GF-D8 (cell line): ENCODE measurements at places on chromosomes 2 and 18.

- DNase-seq = no peak
Observed at GRCh38 chr18:37577051-37577611, 11.5 kb upstream of the CELF4 start.

GRCh38 chr2:3563521-3563976 lies 5.4 kb upstream of the RNASEH1 start:
- no peak for DNase-seq

GRCh38 chr2:215754546-215754945 lies 258.8 kb downstream of the MREG start:
- DNase-seq = no peak

DNA sequence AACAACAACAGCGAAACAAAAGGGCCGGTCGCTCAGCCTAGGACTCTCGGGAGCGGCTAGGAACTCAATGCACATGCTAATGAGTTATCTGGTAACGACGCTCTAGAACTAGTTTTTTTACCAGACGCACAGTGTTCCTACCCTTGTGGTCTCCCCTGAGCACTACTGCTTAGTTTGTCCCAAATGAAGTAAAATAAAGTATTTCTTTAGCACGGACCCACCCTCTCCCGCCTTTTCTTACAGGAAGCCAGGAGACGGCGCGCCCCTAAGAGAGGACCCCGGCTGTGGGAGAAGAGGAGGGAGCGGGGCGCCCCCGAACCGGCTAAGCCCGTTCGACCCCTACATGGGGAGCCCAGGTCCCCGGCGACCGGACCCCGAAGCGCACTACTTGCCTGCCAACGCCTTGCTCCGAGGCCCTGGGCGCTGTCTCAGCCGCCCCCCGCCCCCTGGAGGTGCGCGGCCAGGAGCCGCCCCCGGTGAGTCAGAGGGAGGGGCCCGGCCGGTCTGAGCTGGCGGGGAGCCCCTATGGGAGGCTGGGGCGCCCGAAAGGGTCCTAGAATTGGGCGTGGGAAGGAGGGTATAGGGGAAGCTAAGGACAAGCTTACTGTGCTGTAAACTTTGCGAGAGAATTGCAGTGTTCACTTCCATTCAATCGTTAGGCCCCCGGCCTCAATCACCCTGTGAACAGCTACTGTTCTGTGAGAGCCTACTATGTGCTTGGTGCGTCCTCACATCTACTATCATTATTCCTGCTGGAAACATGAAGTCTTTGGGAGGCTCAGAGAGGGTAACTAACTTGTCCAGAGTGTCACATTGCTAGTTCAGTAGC lies 3.6 kb upstream of the CAPG start:
- no peak for DNase-seq

GRCh38 chr2:202771741-202772460 lies 99.7 kb downstream of the ICA1L start:
- DNase-seq = no peak

DNA sequence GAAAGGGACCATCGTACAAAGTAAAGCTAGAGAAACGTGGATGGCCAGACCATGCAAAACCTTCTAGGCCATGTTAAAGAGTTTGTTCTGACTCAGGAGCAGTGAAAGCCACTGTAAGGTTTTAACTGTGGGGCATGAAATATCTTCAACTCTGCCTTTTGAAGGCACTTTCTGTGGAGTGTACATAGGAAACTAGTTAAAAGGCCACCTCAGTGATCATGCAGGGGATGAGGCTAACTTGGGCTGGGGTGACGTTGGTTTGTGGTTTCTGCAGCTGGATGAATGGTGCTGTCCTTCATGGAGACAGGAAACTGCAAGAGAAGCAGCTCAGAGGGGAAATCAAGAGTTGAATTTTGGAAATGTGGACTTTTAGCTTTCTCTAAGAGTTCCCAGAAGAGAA lies 190.7 kb downstream of the CDCA7 start:
- DNase-seq = peak; percentile 26

- no peak for DNase-seq
Observed at GRCh38 chr2:230472621-230473018, 56.6 kb downstream of the SP100 start.

DNA sequence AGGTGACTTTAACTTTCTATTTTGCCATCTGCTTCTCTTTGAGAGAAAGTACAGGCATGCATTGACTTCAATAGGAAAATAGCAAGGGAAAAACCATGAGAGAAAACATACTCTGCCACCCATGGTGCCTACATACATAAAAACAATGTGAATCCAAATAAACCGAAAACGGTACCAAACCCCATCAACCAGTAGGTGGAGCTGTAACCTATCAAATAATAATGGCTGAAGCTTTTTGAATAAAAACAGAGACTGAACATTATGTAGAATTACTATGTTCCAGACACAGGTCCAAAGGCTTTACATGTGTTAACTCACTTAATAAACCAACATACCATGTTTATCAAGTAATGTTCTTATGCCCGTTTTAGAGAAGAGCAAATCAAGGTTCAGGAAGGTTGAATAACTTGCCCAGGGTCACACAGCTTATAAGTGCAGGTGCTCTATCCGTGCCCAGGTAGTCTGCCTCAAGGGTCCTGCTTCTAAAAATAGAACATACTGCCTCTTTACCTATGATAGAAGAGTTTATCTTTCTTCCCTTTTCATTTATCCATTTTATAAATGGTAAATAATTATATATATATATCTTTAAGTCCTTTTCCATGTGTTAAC lies 293.9 kb upstream of the SYT4 start:
- no peak for DNase-seq

GRCh38 chr2:228917220-228917619 lies 353.9 kb downstream of the PID1 start:
- no peak for DNase-seq

- no peak for DNase-seq
Observed at GRCh38 chr2:121955872-121956271, 200.4 kb downstream of the TSN start.

GRCh38 chr2:69816923-69817542 lies 12.4 kb upstream of the GMCL1 start:
- peak; percentile 57 for DNase-seq

- DNase-seq = no peak
Observed at GRCh38 chr2:101230541-101231001, 22.1 kb upstream of the CNOT11 start.

GRCh38 chr18:12255626-12256026 lies 1.5 kb downstream of the CIDEA start:
- no peak for DNase-seq

GRCh38 chr2:20667151-20667530 lies 197 bp downstream of the GDF7 start:
- no peak for DNase-seq

DNA sequence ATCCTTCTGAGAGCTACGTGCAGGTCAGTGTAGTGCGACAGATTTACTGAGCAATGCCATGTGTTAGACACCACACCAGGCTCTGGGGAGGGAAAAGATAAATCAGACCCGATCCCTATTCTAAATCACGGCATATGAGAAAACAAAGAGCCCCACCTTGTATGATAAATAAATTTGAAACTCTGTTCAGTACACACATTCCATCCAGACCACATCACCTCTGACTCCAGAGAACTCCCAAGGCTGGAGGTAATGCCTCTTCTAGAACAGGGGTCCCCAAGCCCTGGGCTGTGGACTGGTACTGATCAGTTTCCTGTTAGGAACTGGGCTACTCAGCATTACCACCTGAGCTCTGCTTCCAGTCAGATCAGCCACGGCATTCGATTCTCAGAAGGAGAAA lies 77.3 kb downstream of the QPCT start:
- DNase-seq = no peak

GRCh38 chr18:55110436-55110835 lies 151.2 kb upstream of the CCDC68 start:
- DNase-seq = no peak

GRCh38 chr2:24262421-24262970 lies 87.6 kb downstream of the FAM228A start:
- no peak for DNase-seq

DNA sequence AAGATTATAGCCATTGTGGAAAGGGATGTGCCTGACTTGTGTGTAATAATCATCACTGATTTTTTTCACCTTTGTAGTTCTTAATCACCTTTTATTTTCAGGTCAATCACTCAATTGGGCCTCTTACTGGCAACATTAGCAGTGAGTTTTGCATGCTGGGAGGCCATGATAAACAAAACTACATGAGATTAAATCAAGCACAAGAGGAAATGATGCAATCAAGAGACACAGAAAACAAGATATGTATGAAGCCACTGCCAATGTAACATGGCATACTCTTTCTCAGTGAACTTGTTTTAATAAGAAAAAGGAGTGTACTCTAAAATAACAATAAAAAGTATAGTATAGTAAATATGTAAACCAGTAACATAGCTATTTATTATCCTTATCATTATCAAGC lies 69.9 kb upstream of the FSIP2 start:
- no peak for DNase-seq

DNA sequence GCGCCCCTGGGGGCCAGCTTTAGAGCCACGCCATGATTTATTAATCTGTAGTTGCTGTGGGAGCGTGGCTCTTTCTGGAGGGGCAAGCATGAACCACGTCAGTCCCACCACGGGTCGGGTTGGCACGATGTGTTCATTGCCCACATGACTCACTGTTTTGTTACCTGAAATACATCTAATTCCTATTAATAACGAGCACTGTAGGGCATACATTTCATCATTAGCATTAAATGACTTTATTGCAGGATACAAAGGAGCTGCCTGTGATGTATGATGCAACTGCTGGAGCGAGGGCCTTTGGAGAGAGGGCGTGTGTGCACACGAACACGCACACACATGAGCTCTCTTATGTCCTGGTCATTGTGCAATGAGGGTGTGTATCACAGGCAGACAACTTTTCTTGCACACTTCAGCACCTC lies 127.0 kb downstream of the INHBB start:
- DNase-seq = no peak

GRCh38 chr2:8416849-8417832 lies 264.7 kb upstream of the ID2 start:
- no peak for DNase-seq

GRCh38 chr2:206641226-206641625 lies 1.1 kb upstream of the FAM237A start:
- DNase-seq = no peak

GRCh38 chr18:59996370-59996966 lies 96.7 kb downstream of the PMAIP1 start:
- DNase-seq = no peak

DNA sequence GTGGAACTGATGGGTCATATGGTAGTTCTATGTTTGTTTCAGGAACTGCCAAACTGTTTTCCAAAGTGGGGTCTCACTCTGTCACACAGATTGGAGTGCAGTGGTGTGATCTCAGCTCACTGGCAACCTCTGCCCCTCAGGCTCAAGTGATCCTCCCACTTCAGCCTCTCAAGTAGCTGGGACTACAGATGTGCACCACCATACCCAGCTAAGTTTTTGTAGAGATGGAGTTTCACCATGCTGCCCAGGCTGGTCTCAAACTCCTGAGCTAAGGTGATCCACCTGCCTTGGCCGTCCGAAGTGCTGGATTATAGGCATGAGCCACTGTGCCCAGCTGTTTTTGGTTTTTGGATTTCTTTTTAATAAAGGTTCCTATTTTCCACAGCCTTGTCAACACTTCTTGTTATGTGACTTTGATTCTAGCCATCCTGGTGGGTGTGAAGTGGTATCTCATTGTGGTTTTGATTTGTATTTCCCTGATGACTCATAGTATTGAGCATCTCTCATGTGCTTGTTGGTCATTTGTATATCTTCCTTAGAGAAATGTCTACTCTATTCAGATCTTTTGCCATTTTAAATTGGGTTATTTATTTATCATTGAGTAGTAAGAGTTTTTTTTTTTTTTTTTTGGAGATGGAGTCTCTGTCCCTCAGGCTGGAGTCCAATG lies 22.8 kb downstream of the NPC1 start:
- no peak for DNase-seq

- peak; percentile 75 for DNase-seq
Observed at GRCh38 chr2:102138331-102138730, 4.2 kb upstream of the IL1R1 start.

DNA sequence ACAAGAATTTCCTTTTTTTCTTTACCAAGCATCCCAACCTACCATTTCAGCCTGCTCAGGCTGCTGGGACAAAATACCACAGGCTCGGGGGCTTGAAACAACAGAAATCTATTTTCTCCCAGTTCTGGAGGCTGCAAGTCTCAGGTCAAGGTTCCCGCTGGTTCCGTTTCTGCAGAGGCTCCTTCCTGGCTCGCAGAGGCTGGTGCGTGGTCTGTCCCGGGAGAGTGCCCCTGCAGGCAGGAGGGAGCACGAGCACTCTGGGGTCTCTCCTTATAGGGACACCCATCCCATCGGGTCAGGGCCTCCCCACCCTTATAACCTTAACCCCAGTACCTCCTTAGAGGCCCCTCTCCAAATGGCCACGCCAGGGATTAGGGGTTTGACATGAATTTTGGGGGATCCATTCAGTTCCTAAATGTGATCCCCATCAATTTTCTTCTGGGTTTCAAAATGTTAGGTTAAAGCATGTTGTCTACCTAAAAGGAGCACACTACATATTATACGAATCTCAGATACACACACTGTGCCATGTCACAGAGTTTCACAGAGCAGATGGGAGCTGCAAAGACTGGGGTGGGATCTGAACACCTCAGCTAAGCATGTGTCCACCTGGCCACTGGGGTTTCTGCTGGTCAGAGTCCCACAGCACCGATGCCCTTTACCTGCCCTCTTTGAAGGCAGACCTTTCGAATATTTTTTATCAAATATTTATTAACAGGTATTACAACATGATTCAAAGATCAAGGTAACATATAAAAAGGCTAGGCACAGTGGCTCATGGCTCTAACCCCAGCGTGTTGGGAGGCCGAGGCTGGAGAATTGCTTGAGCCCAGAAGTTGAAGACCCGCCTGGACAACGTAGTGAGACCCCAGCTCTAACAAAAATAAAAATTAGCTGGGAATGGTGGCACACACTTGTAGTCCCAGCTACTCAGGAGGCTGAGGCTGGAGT lies 17.6 kb upstream of the ADI1 start:
- DNase-seq = no peak

DNA sequence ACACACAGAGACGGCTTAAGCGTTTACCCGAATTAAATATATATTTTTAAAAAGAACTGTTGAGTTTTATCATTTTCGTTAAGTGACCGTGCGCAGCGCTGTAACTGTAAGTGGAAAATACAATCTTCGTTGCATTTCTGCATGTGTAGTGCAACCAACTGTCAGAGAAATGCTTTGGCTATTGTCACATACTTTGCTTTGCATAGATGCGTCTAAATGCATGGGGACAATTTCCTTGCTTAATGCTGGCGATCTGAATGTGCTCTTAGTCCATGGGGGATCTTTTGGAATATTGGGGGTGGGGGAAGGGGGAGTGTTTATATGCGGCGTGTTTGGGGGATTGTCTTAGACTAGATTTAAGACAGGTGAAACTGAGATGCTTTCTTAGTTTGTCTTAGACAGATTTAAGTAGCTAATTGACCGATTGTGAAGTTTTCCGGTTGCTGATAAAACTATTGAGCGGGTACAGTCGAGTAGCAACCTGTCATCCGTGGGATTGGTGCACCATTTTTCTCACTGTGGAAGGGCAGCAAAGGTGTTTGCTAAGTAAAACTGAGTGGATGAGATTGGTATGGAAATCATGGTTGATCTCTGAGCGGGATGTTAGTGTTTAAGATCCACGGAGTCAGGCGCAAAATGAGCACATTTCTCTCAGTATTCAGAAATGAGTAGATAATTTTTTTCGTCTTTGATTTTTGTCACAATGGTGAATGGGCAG lies 476 bp downstream of the VSNL1 start:
- no peak for DNase-seq
